ENCODE measurements at places on chromosomes 6 and 20.

DNA sequence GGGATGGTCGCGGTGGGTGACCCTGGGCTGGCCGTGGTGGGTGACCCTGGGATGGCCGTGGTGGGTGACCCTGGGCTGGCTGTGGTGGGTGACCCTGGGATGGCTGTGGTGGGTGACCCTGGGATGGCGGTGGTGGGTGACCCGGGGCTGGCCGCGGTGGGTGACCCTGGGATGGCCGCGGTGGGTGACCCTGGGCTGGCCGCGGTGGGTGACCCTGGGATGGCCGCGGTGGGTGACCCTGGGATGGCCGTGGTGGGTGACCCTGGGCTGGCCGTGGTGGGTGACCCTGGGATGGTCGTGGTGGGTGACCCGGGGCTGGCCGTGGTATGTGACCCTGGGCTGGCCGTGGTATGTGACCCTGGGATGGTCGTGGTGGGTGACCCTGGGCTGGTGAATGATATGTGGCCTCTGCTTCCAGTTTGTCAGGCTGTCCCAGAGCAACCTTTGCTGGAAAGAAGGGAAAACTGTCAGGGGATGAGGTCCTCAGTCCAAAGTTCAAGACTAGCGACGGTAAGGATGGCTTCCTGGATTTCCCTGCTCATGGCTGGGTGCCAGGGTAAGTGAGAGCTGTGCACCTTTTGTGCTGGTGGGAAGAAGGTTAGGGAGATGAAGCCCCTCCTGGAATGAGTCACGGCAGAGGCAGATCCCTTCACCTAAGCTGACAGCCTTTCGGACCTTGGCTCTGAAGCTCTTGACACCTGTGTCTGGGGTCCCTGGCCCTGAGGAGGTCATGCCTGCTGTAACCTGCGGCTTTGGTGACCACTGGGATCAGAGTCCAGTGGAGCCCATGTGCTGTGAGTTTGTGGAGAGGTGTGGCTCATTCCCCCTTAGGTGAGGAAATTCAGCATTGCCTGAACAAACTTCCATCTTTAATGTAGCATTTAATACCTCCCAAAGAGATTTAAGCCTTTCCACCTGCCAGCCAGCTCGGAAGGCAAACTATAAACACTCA is 19.1 kb upstream of the PCMTD2 start:
- no peak for DNase-seq

DNA sequence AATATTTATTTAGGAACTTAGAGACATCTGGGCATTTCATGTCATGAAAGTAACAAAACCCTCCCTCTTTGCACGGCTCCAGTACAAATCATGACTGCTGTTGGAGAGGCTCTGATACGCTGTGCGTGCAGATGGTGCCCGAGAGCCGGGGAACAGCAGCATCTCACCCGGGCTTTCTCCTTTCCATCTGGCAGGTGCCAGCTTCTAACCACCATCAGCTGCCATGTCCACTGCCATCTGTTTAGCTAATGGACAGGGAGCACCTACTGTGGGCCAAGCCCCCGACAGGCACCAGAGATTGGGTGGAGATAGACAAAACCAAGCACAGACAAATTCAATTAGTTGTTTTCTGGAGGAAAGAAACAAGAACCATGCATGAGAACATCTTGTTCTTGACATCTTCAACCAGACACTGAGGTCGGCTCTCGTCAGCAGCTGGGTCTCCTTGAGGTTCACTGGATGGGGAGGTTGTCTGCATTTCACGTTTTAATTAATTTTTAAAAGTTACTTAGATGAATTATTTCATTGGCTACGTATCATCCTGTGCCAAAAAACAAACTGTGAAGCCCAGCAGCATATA is 323.7 kb downstream of the THBS2 start:
- DNase-seq: no peak

DNA sequence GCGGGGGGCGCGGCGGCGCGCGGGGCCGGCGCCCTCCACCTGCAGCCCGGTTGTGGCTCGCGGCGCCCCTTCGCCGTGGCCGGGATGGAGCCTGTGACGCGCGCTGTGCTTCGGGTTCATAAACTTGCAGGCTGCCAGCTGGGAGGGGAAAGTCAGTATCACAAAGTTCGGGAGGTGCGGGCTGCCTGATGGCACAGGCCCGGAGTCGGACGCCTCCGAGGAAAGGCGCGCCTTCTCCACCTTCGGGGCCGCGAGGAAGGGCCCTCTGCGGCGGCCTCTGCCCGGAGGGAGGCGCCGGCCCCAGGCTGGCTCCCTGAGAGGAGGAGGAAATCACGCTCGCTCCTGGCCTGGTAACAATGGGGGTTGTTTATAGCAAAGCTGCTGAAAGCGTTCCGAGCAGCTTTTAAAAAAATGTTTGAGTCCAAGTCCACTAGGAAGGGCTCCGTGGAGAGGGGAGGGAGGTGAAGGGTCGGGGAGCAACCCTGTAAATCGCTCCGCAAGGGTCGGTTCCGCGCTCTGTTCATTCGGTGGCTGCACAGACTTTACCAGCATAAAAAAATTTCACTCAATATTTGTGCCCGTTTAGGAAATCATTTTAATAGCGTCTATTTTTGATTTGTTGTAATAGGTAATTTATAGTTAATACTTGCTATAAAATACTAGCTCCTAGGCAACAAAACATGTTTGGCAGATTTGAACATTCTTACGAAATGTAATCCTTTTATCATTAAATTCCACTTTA is 1.0 kb downstream of the AFDN start:
- no peak for DNase-seq

GRCh38 chr6:27505209-27506027 is 32.5 kb upstream of the ZNF184 start:
- peak; percentile 8 for DNase-seq

- DNase-seq: no peak
Observed at GRCh38 chr6:144594585-144594984, 309.4 kb downstream of the UTRN start.

DNA sequence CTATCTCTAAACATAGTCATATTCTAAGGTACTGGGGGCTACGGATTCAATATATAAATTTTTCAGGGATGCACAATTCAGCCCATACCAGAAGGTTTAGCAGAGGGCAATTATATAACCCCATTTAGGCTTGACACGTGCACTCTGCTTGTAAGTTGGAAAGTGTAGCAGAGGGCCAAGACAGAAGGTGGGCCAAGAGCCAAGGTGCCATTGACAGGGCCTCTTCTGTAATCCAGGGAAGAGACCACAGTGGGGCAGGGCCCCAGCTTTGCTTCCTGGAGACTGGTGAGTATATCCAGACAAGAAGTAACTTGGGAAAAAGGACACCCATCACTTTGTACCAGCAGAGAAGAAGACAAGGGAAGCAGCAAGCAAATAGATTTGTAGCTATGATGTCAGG is 672.4 kb upstream of the MARCKS start:
- peak; percentile 25 for DNase-seq

DNA sequence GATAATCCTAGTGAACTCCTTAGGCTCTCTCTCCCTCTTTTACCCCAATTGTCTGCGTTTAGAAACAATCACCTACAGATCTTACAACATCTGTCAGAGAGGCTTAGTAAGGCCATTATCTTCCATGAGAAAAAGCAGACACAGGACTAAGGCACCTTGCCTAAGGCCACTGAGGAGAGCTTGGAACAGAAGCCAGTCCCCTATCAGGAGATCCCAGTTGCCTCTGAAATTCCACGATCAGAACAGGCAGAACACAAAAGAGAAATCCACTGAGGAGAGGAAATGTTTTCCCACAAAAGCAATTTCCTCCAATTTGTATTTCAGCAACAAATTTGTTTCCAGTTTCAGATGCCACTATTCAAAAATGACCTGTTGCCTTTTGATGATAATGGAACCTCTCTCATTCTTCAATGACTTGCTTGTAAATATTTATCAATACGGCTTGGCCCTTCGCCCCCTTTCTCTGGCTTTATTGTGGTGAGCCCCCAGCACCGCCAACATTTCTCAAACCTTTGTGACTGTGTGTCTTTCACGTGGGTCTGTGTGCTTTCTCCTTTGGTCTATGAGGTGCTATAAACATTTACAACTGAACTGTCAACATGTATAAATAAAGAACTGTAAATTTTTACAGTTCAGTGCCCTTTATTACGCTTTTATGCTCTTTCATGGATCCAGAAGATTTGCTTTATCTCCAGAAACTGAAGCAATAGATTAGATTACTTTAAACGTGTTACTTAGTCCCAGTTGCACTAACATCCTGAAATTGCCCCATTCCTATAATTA is 187.8 kb upstream of the PHACTR1 start:
- DNase-seq: no peak

GRCh38 chr20:37394543-37395409 is 48.8 kb downstream of the SRC start:
- no peak for DNase-seq

DNA sequence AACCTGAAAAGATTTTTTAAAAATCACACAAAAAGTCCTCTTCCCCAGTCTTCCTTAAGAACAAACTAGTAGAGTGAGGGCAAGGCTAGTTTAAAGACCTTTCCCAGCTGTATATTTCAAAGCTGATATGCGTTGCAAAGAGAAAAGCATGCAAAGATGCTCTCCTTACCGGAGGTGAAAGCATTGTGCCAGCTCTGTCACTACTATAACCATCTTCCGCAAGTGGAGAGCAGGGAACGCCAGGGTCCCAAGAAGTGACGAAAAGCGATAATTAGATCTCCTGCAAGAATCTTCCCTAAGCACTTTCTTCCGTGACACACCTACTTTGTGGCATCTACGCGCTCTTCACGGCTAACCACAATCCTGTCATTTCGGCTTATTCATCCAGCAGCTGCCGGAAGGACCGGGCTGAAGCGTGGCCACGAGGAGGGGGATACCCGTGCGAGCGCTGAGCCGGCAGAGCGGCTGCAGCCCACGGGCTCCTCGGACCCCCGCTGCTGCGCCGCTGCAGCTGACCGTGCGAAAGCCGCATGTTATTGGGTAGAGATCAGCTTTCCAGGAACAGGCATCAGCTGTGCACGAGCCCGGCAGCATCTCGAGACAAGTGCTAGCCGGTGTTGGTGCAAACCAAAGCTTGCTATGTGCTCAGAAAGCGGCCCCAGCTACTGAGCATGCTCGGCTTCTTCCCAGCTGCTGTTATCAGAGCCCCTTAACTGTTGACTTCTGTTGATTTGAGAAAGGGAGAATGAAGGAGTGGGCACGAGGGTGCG is 57.2 kb upstream of the ARHGAP18 start:
- peak; percentile 88 for DNase-seq
